Astrocyte of the spinal cord (primary cell): ENCODE measurements at places on chromosomes 5 and 9.

GRCh38 chr5:88792144-88792840 lies 90.7 kb downstream of the MEF2C start:
- DNase-seq: peak; percentile 60

DNA sequence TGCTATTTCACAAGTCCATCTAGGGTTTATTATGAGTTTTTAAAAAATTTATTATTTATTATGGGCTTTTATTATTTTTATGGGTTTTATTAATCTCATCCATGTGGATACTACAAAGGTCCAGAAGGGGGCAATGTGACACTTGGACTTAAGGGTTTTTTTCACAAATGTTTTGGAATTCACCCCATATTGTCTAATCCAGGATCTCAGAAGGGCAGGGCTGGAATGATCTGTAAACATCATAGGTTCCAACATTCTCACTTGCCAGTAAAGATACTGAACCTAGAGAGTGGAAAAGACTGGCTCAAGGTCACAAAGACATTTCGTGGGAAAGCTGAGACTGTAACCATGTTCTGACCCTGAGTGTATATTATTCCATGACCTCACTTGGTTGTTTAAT lies 35.6 kb downstream of the NIM1K start:
- peak; percentile 55 for DNase-seq

DNA sequence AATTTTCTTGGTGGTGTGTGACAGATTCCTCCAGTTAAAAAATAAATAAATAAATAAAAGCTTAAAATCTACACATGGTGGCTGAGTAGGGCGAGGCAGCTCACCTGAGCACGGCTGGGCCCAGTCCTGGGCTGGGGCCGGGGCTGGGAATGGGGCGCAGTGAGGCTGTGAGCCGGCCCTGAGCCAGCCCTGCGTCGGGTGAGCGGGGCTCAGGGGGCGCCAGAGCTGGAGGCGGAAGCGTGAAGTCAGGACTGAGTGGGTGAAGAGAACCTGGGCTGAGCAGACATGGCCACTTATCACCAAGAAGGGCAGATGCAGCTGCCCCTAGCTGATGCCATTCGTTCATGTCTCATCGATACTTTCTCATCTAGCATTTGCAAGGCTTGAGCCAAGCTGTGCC lies 22.8 kb upstream of the DTWD2 start:
- DNase-seq: no peak

GRCh38 chr9:116928884-116929283 lies 241.8 kb downstream of the TRIM32 start:
- DNase-seq: no peak

GRCh38 chr9:38066197-38066913 lies 2.7 kb downstream of the SHB start:
- no peak for DNase-seq

- no peak for DNase-seq
Measured at GRCh38 chr5:178899289-178899688, 3.6 kb downstream of the ZFP2 start.

DNA sequence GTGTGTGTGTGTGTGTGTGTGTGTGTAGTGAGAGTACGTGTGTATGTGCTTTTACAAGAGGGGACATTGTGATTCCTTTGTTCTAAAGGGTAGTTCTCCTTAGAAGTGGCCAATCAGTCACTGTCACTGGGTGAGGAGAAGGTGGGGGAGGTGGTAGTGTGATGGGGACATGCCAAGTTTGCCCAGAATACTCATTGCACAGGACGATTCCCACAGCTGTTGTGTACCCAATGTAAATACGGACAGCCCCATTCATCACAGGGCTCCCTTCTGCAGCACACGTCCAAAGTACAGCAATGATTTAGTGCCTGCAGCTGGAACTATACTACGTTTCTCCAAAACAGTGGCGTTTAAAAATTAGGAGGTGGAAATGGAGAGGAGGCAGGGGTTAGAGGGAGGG lies 287.8 kb downstream of the TLR4 start:
- no peak for DNase-seq

GRCh38 chr5:168015506-168015905 lies 275.9 kb upstream of the WWC1 start:
- DNase-seq: peak; percentile 24

GRCh38 chr9:33139421-33140228 lies 27.5 kb downstream of the B4GALT1 start:
- peak; percentile 97 for DNase-seq

GRCh38 chr5:80569086-80569960 lies 757 bp downstream of the ANKRD34B start:
- no peak for DNase-seq

DNA sequence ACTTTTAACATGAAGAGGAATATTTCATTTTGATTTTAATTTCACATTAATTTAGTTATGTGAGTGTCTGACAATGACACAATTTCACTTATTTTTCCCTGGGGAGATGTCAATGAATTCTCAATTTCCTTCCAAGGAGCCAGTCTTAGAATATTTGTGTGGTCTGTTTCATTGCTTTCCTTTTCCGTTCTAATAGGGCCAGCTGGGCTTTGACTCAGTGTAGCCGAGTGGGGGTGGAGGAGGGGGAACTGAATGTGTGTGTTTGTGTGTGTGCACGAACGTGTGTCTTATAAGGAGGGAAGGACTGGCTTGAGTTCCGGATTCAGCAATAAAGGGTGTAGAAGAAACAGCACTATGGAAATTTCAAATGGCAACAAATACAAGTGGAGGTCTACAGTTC lies 100.0 kb downstream of the BASP1 start:
- DNase-seq: no peak

- no peak for DNase-seq
Measured at GRCh38 chr9:36142510-36143244, 6.1 kb downstream of the GLIPR2 start.

GRCh38 chr9:129701549-129701948 lies 36.1 kb downstream of the PRRX2 start:
- no peak for DNase-seq

GRCh38 chr9:91757782-91758181 lies 192.2 kb downstream of the ROR2 start:
- no peak for DNase-seq

- no peak for DNase-seq
Measured at GRCh38 chr5:82074950-82075349, 103.1 kb downstream of the ATG10 start.

DNA sequence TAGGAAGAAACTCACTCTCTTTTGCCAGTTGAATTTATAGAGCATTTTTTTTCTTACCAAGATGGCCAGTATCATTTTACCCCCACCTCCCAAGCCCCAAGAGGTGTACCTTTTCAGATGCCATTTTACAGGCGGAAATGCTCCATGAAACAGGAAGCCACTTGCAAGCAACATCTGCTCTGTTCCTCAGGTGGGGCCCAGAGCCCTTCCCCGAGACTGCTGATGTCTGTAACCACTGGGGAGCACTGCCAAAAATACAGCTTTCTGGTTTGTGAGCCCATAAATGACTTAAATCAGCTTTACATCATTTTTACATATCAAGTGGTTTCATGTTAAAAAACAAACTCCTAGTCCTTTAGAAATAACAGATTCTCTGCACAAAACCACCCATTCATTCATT lies 42.9 kb upstream of the GARNL3 start:
- DNase-seq: no peak

DNA sequence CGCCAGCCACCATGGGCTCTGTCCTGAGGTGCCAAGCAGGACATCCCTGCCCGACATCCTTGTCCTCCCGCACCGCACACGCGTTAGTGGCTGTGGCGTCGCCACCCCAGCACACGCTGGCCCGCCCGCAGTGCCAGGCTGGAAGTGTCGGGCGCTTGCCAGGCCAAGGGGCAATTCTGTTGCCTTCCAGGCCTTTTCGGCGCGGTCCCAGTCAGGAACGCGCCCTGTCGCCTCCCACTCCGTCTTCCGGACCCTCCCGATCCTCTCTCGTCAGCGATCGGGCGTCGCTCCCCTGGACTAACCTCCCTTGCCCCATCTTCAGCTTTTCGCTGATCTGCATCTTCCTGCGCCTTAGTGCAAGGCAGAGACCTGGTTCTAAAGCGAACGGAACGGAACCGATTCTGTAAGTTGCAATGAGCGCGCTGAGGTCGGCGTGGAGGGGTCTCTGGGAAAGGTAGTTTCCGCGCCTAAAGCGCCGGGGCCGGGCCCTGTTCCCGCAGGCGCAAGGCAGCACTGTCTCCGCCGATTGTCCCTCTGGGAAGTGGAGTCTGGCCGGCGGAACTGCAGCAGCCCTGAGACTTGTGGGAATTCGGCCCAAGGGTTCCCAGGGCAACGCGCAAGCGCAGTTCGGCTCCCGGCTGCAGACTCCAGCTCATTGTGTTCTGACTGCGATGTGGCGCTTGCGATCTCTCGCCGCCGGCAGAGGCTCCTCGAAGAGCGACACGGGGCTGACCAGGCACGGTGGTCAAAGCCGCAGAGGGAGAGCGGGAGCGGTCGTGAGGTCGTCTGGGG lies at the start of gene ZNF454:
Gene ZNF454, plus strand, starts transcription at position 630 of the 792 bp plus-strand sequence. CDS start 1,594 bp downstream, outside the sequence.
- peak; percentile 95 for DNase-seq

DNA sequence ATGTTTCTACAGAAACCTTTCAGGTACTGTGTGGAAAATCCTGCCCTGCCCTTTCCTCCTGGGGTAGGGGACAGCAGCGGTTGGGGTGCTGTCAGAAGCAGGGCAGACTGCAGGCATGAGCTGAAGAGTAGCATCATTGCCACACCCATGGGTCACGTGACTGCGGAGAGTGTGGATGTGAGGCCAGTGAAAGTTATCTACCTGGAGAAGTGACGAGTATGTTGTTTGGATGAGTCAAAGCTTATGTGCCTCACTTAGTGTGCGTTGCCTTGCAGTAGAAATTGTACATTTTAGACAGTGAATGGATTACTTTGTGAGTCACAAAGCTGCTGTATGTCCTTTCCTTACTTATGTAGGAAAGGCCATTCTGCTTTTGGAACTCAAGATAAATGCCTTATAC lies 21.7 kb upstream of the ACTBL2 start:
- no peak for DNase-seq

DNA sequence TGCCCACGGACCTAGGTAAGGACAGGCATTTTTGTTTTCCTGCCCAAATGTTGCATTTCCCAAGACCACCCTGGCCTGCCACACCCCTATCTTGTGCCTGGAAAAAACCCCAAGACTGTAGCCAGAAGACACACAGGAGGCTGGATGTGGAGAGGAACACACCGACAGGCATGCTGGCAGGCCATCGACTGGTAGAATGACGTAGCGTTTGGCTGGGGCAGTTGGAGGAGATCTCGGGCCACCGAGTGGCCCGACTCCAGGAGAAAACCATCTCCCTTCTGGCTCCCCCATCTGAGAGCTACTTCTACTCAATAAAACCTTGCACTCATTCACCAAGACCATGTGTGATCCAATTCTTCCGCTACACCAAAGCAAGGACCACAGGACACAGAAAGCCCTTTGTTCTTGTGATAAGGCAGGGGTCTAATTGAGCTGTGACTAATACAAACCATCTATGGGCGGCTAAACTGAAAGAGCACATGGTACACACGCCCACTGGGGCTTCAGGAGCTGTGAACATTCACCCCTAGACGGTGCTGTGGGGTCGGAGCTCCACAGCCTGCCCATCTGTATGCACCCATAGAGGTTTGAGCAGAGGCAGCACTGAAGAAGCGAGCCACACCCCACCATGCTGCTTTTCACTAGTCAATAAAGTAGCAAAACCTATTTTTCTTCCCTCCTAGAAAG lies 38.9 kb upstream of the N4BP3 start:
- peak; percentile 16 for DNase-seq

DNA sequence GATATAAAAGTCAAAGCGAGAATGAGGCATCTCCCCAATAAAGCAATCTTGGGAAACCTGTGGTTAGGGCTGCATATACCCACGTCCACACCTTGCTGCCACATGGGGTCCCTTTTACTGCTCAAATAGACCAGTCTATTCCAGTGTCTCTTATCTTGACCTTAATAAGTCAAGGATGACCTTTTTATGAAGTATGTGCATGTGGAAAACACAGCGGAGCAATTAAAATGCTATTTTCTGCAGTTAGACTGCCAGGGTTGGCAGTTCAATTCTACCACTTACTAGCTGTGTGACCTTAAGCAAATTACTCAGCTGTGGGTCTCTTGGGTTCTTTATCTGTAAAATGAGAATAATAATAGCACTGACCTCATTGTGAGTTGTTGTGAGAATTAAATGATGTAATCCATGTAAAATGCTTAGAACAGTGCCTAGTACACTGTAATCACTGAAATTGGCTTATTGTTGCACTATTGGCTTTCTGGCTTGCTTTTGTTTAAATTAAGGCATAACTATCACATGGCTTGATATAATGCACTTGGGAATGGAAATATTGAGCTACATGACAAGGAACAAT lies 67.8 kb upstream of the HSPB3 start:
- peak; percentile 54 for DNase-seq

DNA sequence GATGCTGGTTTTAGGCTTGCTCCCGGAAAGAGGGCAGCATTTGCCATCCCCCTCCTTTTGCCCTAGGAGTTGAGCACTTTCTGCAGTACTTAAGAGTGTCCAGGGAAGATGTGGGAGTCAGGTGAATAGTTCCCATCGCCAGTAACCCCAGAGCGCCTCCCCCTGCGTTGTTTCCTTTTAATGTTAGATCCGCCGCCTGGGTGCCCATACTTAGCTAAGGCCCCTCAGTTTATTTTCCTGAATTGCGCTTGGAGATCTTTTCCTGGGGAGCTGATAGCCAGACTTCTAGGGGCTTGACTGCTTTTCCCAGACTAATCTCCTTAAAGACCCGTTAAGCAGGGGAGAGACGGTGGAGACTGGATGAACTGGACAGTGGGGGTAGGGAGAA lies 377 bp upstream of the PCDHAC2 start:
- DNase-seq: no peak
